Renal cortex interstitium (tissue), 15 donors: ENCODE measurements at places on chromosomes 16 and 17.

GRCh38 chr16:87368029-87368770 lies 15.4 kb downstream of the FBXO31 start:
- no peak for DNase-seq

- no peak for DNase-seq
Measured at GRCh38 chr16:81179219-81179618, 59.3 kb upstream of the BCO1 start.

DNA sequence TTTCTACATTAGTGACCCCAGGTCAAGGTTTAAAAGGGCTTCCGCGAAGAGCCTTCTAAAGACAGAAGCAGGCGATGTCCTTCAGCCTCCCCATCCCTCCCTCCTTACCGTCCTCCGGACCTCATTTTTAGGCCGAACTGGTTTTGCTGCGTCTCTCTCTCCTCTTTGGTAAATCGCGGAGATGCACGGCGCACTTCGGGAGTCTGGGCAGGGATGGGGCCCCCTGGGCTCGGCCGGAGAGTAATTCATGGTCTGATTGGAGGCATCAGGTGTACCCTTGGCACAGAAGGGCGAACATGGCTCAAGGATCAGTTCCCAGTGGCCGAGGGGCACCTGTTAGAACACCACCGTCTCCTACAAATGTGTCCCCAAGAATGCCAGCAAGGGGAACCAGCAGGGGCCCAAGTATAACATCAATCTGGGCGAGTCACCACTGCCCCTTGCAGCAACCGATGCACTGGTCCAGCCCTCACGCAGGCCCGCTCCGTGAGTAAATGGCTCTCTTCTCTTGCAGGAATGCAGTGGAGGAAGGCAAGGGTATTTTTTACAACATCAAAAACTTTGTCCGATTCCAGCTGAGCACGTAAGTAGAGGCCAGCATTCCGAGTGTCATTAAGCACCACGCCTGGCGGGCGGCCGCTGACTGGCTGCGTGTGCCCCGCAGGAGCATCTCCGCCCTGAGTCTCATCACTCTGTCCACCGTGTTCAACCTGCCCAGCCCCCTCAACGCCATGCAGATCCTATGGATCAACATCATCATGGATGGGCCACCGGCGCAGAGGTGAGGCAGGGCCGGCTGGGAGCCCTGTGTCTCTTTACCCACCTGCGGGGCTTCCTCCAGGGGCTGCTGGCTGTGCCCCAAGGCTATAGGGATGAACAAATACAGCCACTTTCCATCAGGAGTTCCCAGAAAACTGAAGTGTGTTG lies 45.6 kb downstream of the MEAK7 start:
- DNase-seq = no peak

DNA sequence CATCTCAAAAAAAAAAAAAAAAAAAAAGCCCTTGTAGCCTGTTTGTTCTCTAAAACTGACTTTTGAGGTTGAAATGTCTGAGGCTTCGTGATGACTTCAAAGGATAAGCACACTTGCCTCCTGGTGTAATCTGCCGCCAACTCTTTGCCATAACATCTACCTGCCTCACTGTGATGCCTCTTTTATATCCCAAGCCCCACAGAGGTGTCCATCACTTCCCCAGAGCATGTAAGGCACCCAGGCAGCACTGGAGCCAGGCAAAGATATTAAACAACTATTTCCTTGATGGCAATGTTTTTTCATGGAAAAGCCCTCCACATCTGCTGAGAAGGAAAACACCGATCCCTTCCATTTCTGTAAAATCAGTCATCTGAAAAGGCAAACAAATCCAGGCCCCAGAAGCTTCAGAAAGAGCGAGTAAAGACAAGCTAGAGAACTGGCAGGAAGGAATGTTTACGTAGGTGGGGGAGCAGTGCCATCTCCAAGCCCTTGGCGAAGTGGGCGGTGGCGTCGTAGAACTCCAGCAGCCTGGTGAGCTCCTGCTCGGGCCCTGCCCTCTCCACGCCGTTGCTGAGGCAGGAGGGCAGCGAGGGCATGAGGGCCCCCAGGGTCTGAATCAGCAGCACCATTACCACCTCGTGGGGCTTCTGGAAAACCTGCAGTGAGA lies 28.6 kb downstream of the COG7 start:
- no peak for DNase-seq

GRCh38 chr16:2471016-2471652 lies at the start of gene NTN3:
Gene NTN3 (plus strand): TSS chr16:2471297. CDS start chr16:2471702, 405 bp downstream.
- no peak for DNase-seq

GRCh38 chr16:3035289-3035971 lies 1.3 kb downstream of the BICDL2 start:
- no peak for DNase-seq

DNA sequence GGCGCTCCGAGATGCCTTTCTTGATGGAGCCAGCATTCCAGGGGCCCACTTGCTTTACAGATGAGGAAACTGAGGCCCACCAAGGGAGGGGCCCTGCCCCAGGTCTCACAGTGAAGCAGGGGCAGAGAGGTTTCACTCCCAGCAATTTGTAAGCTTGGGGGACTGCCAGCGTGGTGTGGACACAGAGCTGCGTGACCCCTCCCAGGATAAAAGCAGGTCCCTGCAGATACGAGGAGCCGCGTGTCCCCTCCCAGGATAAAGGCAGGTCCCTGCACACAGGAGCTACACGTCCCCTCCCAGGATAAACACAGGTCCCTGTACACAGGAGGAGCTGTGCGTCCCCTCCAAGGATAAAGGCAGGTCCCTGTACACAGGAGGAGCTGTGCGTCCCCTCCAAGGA lies 11.7 kb downstream of the JPH3 start:
- DNase-seq = no peak

DNA sequence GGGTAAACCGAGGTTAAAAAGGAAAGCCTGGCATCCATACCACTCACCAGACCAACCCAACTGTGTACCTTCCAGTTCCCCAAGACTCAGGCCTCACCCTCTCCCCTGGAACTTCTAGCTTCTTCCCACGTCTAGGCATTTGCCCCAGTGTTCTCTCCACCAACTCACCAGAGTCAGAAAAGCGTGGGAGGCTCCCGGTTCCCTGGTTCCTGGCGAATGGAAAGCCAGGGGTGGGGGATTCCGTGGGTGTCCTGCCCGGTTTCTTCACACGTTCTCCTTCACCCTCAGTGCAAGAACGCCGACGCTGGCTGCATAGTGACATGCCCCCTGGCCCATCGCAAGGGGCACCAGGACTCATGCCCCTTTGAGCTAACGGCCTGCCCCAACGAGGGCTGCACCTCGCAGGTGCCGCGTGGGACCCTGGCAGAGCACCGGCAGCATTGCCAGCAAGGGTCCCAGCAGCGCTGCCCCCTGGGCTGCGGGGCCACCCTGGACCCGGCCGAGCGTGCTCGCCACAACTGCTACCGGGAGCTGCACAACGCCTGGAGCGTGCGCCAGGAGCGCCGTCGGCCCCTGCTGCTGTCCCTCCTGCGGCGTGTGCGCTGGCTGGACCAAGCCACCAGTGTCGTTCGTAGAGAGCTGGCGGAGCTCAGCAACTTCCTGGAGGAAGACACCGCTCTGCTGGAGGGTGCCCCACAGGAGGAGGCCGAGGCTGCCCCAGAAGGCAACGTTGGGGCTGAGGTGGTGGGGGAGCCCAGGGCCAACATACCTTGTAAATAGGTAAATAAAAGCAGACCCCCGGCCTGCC lies 1.7 kb downstream of the RNF151 start:
- DNase-seq = no peak

DNA sequence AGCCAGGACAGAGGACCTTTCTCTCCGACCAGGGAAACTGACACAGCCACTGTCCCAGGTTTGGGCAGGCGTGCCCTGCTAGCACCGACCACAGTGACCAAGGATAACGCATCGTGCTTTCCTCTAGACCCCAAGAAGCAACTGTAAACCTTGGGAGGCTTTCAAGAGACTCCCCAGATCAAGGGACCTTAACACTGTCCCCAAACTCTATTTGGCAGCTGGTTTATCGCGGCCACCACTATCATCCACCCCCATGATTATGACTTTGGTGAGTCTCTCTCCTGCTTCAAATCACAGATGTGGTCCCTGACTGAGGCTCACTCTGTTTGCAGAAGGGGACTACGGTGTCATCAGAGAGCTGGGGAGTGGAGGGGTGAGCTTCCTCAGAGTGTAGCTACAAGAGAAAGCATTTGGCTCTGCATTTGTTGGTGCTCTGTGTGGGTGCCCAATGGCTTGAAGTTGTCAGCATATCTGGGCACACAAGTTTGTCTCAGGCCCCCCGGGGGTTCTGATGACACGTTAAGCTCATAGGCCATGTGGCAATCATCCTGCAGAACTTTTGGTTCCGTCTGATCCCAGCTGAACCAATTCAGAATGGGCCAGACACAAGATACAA lies 408.0 kb downstream of the SLC39A11 start:
- DNase-seq = no peak
